ENCODE measurements at places on chromosomes 3 and 15. TPM values are rescaled to one million over a fixed set of nuclear protein-coding genes. Genes with fewer than 3 reads are reported as not detected.
A peak's percentile ranks its signal among the peaks of the same experiment; 100 is the strongest.

DNA sequence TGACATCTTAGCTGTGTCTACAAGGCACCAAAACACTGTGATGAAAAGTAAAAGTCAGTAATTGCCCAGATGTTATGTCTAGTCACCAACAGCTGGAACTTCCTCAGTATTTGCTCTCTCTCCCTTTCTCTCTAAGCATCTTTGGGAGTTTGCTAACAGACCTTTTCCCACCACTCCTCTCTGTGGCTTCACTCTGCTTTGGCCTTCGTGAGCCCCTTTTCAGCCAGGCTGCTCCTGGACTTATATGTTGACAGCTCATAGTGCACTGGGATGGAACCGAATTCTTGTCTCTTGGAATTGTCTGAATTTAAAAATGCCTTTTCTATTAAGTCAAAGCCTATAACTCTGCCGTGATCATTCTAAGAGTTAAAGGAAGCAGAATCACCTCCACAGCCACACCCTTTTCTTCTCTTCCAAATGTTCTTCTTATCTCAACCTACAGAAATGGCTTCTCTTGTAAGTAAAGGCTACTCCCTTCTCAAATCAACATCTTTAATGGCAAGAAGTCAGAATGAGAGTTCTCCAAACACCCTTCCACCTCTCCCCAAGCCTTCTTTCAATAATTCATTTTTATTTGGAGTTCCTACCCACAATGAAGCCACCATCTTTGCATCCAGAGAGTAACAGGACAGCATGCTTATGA is 17.2 kb upstream of the FOXP1 start:
- no peak overlapping the region for H3K4me3 ChIP-seq
- DNase-seq: no peak
- no peaks in the 10 kb centered on the region for H3K27me3 ChIP-seq
- no peak overlapping the region for H3K27ac ChIP-seq

DNA sequence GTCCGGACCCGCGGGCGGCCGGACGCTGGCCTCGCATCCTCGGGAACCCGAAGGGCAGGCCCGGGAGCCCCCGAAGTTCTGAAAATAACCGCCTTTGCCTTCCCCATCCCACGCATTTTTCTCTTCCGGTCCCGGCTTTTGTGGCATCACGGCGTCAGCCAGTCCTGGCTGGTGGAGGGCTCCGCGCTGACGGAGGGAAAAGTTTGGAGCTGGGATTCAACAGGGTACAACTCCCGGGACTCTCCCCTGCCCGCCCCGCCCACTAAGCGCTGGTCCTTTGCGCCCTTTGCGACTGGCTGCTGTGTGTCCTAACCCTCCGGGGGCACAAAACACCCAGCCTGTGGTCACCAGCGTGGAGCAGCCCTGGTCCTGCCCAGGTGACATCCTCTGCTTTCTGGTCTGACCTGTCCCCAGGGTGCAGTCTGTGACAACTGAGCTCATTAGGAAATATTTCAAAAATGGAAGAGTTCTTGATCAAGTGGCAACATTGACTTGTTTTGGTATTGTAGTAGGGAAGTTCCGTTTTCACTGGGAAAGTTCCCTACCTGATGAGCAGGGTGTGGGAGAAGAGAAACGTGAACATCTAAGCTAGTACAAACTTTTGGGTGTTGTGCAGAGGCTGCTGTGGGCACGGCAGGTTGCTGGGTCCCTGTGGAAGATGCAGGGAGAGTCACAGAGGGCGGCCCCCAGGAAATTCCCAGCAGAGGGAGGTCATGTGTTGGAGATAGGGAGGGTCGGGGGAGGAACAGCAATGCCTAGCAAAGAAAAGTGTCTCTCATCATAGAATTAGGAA is 775 bp downstream of the ARNT2 start:
- no peak overlapping the region for H3K27ac ChIP-seq
- peak overlapping the region; percentile 63 for H3K4me3 ChIP-seq
- DNase-seq: peak; percentile 91
- H3K27me3 ChIP-seq: peaks cover 37% of the 10 kb centered on the region
- H3K36me3 ChIP-seq: no peaks in the 10 kb centered on the region

DNA sequence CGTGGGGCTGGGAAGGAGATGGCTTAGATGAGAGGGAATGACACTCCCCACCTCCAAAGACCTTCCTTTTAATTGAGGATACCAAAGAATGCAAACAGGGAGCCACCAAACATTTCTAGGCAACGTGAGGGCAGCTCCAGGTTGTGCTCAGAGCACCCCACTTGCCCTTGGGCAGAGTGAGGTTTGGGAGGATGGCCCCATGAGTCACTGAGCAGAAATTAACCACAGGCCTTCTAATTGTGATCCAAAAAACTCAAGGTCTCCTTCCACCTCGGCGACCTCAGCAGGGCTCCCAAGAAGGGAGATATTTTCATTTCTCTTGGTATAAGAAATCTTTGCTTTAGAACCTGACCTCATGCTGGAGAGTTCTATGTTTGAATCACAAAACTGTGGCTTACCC is 305.0 kb upstream of the TPM1 start:
- no peak overlapping the region for H3K4me3 ChIP-seq
- H3K36me3 ChIP-seq: peaks cover 7% of the 10 kb centered on the region
- H3K4me1 ChIP-seq: peaks cover 24% of the 10 kb centered on the region
- no peak overlapping the region for H3K27ac ChIP-seq
- no peak for DNase-seq
- no peaks in the 10 kb centered on the region for H3K27me3 ChIP-seq

- H3K36me3 ChIP-seq: no peaks in the 10 kb centered on the region
- no peak overlapping the region for H3K4me3 ChIP-seq
- peaks cover 24% of the 10 kb centered on the region for H3K27me3 ChIP-seq
These were observed 86.0 kb downstream of the ECT2 start for GRCh38 chr3:172836390-172836997.

RBMS3 gene
- 81.1 TPM for total RNA-seq

- no peaks in the 10 kb centered on the region for H3K27me3 ChIP-seq
- no peak for DNase-seq
- peaks cover 59% of the 10 kb centered on the region for H3K36me3 ChIP-seq
- H3K4me1 ChIP-seq: peaks cover 4% of the 10 kb centered on the region
- H3K4me3 ChIP-seq: no peak overlapping the region
- no peak overlapping the region for H3K27ac ChIP-seq
These were observed 34.8 kb downstream of the ST3GAL6 start for GRCh38 chr3:98797905-98798304.

DNAJC17 gene
- total RNA-seq: 14.8 TPM

DNA sequence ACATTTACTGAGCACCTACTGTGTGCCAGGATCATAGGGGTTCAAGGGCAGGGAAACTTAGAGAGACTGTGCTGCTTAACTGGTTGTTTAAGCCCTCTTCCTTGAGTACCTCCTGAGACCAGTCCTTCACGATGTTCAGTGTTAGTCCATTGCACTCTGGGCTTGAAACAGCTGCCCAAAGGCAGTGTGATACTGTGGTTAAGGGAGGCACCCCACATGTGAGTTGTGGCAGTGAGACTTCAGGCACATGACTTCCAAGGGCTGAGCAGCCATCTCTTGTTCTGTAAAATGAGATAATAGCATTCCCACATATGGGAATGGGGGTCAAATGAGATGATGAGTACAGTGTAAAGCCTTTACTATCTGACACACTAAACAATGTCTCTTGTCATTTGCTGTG is 75.1 kb downstream of the LINGO1 start:
- H3K4me1 ChIP-seq: no peaks in the 10 kb centered on the region
- peak; percentile 8 for DNase-seq
- H3K27me3 ChIP-seq: no peaks in the 10 kb centered on the region
- H3K36me3 ChIP-seq: no peaks in the 10 kb centered on the region
- no peak overlapping the region for H3K27ac ChIP-seq
- no peak overlapping the region for H3K4me3 ChIP-seq

- no peaks in the 10 kb centered on the region for H3K27me3 ChIP-seq
- no peak for DNase-seq
- no peaks in the 10 kb centered on the region for H3K4me1 ChIP-seq
These were observed 95.9 kb upstream of the ATP11B start for GRCh38 chr3:182697345-182697919.

All from osteoblast (primary cell).